ENCODE measurements at places on chromosomes 16 and 17.

GRCh38 chr16:14418795-14419225, 211.2 kb downstream of the PARN start:
- no peaks in the 10 kb centered on the region for H3K27me3 ChIP-seq
- DNase-seq: no peak
- H3K4me1 ChIP-seq: no peaks in the 10 kb centered on the region
- H3K4me3 ChIP-seq: no peak overlapping the region

- no peak for DNase-seq
- no peaks in the 10 kb centered on the region for H3K27me3 ChIP-seq
- no peaks in the 10 kb centered on the region for H3K36me3 ChIP-seq
- H3K4me1 ChIP-seq: no peaks in the 10 kb centered on the region
- no peak overlapping the region for H3K4me3 ChIP-seq
- no peak overlapping the region for H3K27ac ChIP-seq
Observed at GRCh38 chr16:57131351-57131970, 39.1 kb downstream of the CPNE2 start.

DNA sequence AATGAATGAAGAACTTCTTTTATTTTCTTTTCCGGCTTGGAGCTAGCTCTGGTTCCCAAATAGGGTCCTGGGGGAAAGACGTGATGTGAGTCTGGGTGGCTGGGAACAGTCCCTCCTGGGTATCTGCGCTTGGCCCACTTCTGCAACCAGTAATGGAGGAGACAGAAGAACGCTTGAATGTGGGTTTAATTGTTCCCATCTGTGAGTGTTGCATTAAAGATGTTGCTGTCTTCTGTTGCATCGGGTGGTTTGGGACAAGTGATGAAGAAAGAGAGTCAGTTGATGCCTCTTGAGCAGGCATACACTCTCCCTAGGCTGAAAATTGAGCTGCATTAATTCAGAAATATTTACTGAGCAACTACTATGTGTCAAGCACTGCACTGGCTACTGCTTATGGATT, 511.1 kb downstream of the CDH13 start:
- no peaks in the 10 kb centered on the region for H3K36me3 ChIP-seq
- H3K27ac ChIP-seq: no peak overlapping the region
- H3K27me3 ChIP-seq: no peaks in the 10 kb centered on the region

DNA sequence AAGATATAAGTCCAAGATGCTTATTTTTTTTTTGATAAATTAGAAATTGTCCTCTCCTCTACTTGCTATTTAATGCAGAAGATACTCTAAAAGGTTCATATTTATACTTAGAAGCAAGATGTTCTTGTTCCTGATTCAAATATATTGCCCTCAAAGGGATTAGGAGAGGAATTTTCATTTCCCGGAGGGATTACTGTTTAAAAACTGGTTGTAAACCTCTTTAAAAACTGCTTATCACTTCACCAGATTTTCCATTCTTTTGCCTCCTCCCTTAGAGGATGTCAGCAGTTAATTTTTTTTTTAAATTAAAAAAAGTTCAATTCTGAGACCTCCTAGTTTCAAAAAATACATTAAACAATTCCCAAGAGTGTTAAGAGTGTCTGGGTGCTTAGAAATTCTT, 2.8 kb downstream of the TENT4B start:
- H3K36me3 ChIP-seq: no peaks in the 10 kb centered on the region
- peaks cover 3% of the 10 kb centered on the region for H3K4me1 ChIP-seq
- H3K27me3 ChIP-seq: no peaks in the 10 kb centered on the region
- H3K27ac ChIP-seq: no peak overlapping the region

DNA sequence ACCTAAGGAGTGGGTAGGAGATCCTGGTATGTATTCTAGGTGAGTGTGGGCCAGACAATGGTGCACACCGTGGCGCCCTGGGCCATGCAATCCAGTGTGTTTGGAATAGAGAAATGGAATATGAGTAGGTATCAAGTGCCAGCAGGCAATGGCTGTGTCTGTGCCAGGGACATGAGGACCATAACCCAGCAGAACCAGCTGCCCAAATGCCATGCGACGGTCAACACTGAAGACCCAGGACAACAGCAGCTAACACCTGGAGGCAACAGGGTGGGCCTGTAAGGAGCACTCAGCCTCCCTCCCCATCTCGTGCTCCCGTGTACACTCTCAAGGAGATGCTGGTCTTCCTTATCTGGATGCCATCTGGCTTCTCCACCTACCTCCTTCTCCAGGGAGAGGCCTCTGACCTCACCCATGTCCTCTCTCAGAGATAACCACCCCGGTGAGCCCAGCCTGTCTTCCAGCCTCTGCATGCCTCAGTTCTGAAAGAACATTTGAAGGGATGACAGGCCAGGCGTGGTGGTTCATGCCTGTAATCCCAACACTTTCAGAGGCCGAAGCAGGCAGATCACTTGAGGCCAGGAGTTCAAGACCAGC, 750 bp upstream of the GSDMB start:
- no peaks in the 10 kb centered on the region for H3K4me1 ChIP-seq
- no peak overlapping the region for H3K4me3 ChIP-seq
- H3K36me3 ChIP-seq: peaks cover 27% of the 10 kb centered on the region
- no peaks in the 10 kb centered on the region for H3K27me3 ChIP-seq

All from iPS DF 6.9 (cell line).